ENCODE measurements at places on chromosomes 3 and 15. TPM values are rescaled to one million over a fixed set of nuclear protein-coding genes. Genes with fewer than 3 reads are reported as not detected.

DNA sequence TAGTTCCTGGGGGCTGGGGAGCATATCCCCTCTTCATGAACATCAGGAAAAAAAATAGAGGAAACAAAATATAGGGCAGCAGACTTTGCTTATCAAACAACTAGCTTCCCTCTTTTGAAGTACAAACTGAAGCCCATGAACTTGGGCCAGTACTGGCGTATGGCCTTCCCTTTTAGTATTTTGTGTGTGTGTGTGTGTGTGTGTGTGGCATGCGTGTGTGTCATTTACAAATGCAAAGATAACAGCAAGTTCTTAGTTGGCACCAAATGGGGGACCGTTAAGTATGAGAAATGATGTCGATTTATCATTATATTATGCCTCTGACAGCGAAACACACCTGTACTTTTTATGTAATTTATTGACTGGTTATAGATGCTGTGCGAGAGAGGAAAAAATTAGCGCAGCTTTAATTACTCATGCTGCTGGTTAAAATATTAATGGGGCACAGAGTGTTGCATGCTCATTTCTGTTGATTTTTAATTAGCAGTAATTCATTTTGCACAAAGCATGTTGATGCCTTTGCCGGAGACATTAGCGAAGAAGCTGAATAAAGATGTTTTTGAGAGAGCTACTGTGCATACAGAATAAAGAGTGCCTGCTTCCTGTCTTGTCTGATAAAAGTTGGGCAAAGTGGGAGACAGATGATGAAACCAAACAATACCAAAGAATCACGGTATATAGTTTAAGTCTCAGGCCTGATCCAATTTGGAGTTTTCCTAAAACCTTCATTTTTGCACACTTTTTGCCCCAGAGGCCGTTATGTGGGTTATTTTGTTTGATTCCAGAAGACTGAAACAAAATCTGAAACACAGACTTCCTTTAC, 297.1 kb downstream of the SATB1 start:
- no peak overlapping the region for H3K4me3 ChIP-seq
- H3K27ac ChIP-seq = no peak overlapping the region
- peaks cover 4% of the 10 kb centered on the region for H3K36me3 ChIP-seq
- DNase-seq = no peak
- H3K27me3 ChIP-seq = no peaks in the 10 kb centered on the region

GNL3 gene
- total RNA-seq = 75.6 TPM

FRMD4B gene
- total RNA-seq = 0.03 TPM

DNA sequence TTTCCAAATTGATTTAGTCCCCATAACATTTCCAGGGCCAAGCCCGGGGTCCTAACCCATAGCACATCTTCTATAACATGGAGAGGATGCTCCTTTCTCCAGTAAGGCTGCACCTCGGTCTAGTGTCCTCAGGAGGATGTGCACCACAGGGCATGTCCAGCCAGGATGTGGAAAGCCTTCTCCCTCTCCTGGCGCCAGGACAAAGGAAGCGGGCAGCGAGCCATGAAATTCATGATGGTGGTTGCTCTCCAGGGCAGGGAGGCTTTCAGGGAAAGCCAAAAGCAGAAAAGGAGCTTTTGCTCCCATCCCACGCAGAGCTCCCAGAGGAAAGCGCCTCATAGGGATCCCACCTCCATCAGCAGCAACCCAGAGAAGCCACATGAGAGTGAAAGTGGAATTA, 220.0 kb downstream of the ADAMTSL3 start:
- H3K27ac ChIP-seq = no peak overlapping the region
- peaks cover 3% of the 10 kb centered on the region for H3K27me3 ChIP-seq
- no peak overlapping the region for H3K4me3 ChIP-seq

- H3K36me3 ChIP-seq = peaks cover 45% of the 10 kb centered on the region
- H3K4me1 ChIP-seq = peaks cover 89% of the 10 kb centered on the region
- 0 out of 2 replicates have a peak overlapping the region, but pooled peaks have one; percentile 22 for H3K27ac ChIP-seq
- peaks cover 1% of the 10 kb centered on the region for H3K27me3 ChIP-seq
- no peak overlapping the region for H3K4me3 ChIP-seq
- DNase-seq = no peak
Observed at GRCh38 chr3:11626084-11626463, 17.6 kb downstream of the VGLL4 start.

EIF4A2 gene
- total RNA-seq = 372 TPM

DNA sequence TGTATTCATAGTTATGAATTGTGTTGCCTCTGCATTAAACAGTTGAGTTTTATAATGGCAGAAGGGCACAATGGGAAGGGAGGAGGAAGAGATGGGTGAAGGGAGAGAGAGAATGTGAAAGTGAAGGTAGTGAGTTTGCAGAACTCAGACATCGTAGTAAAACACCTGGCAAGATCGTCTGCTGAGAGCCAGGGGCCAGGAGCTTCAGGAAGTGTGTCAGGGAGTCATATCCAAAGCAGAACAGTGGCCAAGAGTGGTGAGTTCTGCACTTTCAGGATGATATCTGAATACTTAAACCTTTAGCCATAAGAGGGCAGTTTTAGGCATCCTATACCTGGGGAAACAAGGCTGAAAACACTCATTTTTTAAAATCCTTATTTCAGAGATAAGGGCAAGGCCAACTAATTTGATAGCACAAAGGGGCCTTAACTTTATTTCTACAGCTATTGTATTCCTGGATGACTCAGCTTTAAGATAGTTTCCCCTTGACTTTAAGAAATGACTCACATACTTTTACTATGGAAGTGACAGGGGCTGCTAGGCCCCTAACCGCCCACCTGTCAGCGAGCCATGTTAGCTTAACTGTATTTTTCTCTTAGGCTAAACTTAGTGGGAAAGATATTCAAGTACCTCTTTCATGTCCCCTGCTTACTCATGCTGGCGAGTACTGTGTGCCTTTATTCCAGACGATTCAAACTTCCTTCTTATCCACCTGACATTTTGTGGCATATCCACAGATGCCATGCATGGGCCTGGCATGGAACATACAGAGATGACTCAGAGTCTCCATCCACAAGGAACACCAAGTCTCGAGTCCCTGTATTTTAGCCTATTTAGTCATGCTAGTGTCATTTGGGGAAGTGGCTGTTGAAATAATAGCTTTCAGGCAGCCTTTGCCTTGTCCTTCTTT, 53.9 kb downstream of the RLBP1 start:
- peaks cover 37% of the 10 kb centered on the region for H3K4me1 ChIP-seq
- peak overlapping the region; percentile 76 for H3K27ac ChIP-seq
- peak; percentile 58 for DNase-seq
- H3K4me3 ChIP-seq = peak overlapping the region; percentile 63

CNTN6 gene
- total RNA-seq = not detected

MAP1A gene
- total RNA-seq = 136 TPM

DNA sequence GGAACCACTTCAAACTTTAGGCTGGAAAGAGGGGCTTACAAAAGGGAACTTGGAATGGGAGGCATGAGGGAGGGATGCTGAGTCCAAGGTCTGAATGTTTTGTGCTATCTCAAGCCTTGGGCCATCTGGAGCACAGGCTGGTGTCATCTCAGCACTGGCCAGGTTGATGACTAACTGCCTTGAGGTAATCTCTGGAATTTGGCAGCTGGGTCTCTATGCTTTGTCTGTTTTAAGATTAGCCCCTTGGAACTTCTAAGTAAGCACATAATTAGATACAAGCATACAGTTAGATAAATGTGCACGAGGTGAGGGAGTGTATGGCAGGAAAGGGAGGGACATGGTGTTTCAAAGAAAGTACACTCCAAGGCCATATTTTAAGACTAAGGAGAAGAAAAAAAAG, 252.4 kb upstream of the CCDC54 start:
- H3K27me3 ChIP-seq = peaks cover 2% of the 10 kb centered on the region
- peak; percentile 44 for DNase-seq
- peaks cover 16% of the 10 kb centered on the region for H3K4me1 ChIP-seq
- H3K36me3 ChIP-seq = no peaks in the 10 kb centered on the region
- peak overlapping the region; percentile 4 for H3K4me3 ChIP-seq

DNA sequence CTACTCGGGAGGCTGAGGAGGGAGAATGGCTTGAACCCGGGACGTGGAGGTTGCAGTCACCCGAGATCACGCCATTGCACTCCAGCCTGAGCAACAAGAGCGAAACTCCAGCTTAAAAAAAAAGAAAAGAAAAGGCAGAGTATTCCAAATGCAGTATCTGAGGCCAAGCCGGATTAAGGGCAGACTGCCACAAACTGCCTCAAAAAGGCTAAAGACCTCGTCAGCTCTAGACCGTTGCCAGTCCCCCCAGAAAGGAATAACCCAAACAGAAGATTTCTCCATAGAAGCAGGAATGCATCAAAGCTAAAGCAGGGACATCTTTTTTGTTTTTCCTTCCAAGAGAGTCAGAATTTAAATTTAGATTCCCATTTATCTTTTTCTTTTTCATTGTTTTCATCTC, 72.9 kb downstream of the TM4SF4 start:
- peaks cover 2% of the 10 kb centered on the region for H3K27me3 ChIP-seq
- peak overlapping the region; percentile 65 for H3K4me3 ChIP-seq
- H3K4me1 ChIP-seq = peaks cover 54% of the 10 kb centered on the region
- H3K27ac ChIP-seq = peak overlapping the region; percentile 97

DNA sequence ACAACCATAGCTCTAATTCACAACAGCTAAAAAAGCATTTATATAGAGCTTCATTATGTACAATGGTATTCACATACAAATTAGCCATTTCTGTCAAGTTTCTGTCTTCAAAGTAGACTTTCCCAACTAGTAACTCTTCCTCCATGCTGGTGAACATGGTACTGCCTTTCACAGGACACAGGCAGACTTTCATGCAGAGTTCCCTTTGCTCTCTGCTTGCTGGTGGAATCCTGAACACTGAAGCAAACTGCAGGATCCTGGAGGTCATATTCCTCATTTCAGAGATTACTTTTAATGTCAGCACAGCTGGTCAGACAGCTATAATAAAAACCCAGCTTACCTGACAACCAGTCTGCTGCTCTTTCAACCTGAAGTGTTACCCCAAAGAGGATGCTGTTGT, 53.6 kb downstream of the TASOR start:
- peaks cover 2% of the 10 kb centered on the region for H3K27me3 ChIP-seq
- no peak for DNase-seq
- H3K4me3 ChIP-seq = no peak overlapping the region
- H3K27ac ChIP-seq = no peak overlapping the region

- H3K36me3 ChIP-seq = no peaks in the 10 kb centered on the region
- DNase-seq = no peak
- H3K27ac ChIP-seq = no peak overlapping the region
- H3K4me3 ChIP-seq = no peak overlapping the region
Observed at GRCh38 chr3:108410531-108410984, 99.8 kb downstream of the MYH15 start.

ILDR1 gene
- not detected for total RNA-seq

- peaks cover 6% of the 10 kb centered on the region for H3K36me3 ChIP-seq
- peaks cover 23% of the 10 kb centered on the region for H3K4me1 ChIP-seq
- DNase-seq = no peak
- no peak overlapping the region for H3K27ac ChIP-seq
- no peak overlapping the region for H3K4me3 ChIP-seq
Observed at GRCh38 chr3:52233968-52234367, 5.0 kb downstream of the TWF2 start.

GRCh38 chr15:78065284-78065872, 12.1 kb downstream of the TBC1D2B start:
- H3K4me1 ChIP-seq = no peaks in the 10 kb centered on the region
- DNase-seq = peak; percentile 98
- no peaks in the 10 kb centered on the region for H3K27me3 ChIP-seq
- no peaks in the 10 kb centered on the region for H3K36me3 ChIP-seq

DNA sequence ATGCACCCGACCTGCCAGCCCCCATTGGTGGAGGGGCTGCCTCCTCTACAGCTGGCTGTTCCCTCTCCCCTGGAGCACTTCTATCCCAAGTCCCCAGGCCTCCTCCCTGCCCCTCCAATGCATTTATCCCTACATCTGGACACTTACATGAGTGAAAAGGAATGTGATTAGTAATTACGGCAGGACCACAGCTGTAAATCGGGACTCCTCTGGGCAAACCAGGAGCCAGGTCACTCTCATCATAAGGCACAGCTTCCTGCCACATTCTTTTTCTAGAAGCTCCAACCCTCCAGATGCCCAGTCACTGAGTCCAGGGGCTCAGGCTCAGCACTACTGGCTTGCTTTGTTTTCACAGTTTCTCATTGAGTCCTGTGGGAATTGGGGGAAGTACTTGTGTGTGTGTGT, 54.3 kb downstream of the IL20RB start:
- H3K4me3 ChIP-seq = no peak overlapping the region
- DNase-seq = peak; percentile 33
- no peaks in the 10 kb centered on the region for H3K36me3 ChIP-seq
- H3K4me1 ChIP-seq = peaks cover 34% of the 10 kb centered on the region
- peak overlapping the region; percentile 37 for H3K27ac ChIP-seq

CLDN11 gene
- total RNA-seq = 3.8 TPM

BNC1 gene
- 8.8 TPM for total RNA-seq

RBP2 gene
- not detected for total RNA-seq

DNA sequence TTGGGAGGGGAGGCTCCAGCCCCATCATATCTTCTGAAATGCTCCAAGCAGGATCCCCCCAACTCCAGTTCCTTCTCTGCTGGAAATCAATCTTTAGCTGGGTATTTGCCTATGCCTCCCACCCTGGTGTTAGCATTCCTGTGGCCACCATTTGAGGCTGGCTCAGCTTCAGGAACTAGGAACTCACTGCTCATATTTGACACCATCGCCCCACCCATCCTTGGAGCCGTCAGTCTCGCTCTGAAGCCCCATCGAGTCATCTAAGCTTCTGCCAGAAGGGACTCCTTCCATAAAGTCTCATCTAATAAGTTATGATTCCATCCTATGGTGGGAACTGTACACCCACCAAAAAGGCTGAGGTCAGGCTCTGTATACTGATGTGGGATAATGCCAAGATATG, 26.4 kb downstream of the PRKCD start:
- 0 out of 2 replicates have a peak overlapping the region, but pooled peaks have one; percentile 6 for H3K27ac ChIP-seq
- DNase-seq = no peak
- H3K4me3 ChIP-seq = no peak overlapping the region
- H3K27me3 ChIP-seq = peaks cover 1% of the 10 kb centered on the region
- peaks cover 13% of the 10 kb centered on the region for H3K36me3 ChIP-seq

GRCh38 chr3:72630969-72631344, 217.3 kb downstream of the SHQ1 start:
- peaks cover 13% of the 10 kb centered on the region for H3K4me1 ChIP-seq
- H3K27ac ChIP-seq = no peak overlapping the region
- no peak overlapping the region for H3K4me3 ChIP-seq
- H3K27me3 ChIP-seq = peaks cover 25% of the 10 kb centered on the region
- H3K36me3 ChIP-seq = no peaks in the 10 kb centered on the region

ZNF501 gene
- total RNA-seq = 1.6 TPM

DNA sequence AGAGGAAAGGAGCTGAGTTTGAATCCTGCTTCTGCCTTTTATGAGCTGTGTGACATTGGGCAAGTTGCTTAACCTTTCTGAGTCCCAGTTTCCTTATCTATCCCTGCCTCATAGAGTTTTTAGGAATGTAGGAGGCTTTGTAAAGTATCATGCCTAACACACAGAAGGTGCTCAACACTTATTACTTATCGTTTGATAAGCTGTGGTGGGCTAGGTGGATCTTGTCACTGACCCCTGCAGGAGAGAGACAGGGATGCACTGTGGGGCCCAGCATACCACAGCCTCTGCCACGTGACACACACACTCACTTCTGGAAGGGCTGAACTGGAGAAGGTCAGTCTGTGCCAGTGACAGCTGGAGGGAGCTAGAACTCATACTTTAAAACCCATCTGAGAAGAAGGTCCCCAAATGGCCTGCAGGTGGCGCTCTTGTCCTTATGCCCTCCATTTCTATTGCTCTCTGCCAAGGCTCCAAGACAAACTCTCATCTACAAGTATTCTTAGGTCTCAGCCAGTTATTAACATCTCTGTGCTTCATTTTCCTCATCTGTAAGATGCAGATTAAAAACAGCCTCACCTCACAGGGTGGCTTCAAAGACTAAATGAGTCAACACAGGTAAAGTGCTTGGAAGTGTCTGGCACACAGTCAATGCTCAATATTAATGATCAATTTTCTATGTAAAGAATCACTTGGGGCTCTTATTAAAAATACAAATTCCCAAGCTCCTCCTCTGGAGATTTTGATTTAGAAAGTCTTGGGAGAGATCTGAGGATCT, 57.5 kb upstream of the HACD2 start:
- H3K4me3 ChIP-seq = peak overlapping the region; percentile 59
- peaks cover 50% of the 10 kb centered on the region for H3K4me1 ChIP-seq
- H3K27ac ChIP-seq = peak overlapping the region; percentile 92
- peak; percentile 93 for DNase-seq
- peaks cover 13% of the 10 kb centered on the region for H3K27me3 ChIP-seq
- peaks cover 48% of the 10 kb centered on the region for H3K36me3 ChIP-seq

All from HFFc6 (cell line).